Amniotic stem cell (primary cell): ENCODE measurements at places on chromosomes 6 and 20.
A peak's percentile ranks its signal among the peaks of the same experiment; 100 is the strongest.

DNA sequence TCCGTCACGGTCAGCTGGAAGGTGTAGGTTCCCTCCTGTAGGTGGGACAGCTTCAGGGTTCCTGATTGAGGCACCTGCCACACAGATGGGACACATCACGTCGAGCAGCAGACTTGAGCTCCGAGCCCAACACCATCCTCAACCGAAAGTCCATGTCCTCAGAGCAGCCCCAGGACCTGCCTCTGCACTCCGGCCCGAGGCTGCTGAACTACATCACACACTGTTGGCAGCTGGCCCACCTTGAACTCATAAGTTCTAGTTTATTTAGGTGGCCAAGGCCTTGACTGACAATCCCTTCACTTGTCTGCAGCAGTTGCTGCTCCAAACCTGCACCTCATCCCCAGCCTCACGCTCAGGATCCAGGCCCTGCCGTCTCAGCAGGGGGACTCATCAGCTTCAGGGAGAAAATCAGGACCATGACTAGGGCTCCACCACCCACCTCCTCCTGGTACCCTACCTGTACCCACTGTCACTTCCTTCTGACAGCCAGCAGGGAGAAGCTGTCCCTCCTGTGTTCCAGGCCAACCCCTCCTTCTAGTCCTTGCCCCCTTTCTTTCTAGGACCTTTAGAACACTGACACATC lies 21.0 kb downstream of the LRP11 start:
- no peak for DNase-seq

GRCh38 chr6:26516481-26517427 lies 16.7 kb downstream of the BTN1A1 start:
- no peak for DNase-seq

DNA sequence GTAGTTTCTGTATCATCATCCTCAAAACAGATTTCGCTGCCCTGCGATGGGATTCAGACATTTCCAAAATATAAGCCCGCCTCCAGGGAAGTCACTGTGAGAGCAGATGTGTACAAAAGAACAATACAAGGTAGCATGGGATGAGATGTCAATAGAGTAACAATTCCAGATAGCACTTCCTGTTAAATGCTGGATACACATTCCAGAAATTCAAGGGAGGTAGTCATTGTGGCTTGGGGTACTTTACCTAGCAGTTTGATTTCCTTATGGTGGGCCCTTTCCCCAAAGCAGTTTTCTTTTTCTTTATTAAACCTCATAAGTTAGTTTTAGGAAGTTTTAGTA lies 2.5 kb downstream of the RNF217 start:
- DNase-seq: no peak

DNA sequence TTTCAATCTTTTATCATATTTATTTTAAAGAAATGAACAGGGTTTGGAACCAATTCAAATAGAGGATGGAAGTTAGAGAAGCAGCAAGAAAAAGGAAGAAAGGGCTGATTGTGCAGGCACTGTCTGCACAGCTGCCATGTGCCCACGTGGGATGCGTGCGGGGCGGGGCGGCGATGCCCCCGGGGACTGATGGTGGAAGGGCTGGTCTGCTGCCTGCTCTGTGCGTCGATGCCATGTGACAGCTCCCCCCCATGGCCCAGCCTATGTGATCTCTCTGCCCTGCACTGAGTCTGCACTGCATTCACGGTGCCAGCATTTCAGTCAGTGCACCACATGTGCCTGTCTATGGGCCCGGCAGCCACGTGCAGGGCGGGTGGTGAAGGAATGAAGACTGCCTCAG lies 96.4 kb downstream of the IRF4 start:
- no peak for DNase-seq

- DNase-seq: peak; percentile 3
Observed at GRCh38 chr20:10679269-10679668, 5.5 kb upstream of the JAG1 start.

DNA sequence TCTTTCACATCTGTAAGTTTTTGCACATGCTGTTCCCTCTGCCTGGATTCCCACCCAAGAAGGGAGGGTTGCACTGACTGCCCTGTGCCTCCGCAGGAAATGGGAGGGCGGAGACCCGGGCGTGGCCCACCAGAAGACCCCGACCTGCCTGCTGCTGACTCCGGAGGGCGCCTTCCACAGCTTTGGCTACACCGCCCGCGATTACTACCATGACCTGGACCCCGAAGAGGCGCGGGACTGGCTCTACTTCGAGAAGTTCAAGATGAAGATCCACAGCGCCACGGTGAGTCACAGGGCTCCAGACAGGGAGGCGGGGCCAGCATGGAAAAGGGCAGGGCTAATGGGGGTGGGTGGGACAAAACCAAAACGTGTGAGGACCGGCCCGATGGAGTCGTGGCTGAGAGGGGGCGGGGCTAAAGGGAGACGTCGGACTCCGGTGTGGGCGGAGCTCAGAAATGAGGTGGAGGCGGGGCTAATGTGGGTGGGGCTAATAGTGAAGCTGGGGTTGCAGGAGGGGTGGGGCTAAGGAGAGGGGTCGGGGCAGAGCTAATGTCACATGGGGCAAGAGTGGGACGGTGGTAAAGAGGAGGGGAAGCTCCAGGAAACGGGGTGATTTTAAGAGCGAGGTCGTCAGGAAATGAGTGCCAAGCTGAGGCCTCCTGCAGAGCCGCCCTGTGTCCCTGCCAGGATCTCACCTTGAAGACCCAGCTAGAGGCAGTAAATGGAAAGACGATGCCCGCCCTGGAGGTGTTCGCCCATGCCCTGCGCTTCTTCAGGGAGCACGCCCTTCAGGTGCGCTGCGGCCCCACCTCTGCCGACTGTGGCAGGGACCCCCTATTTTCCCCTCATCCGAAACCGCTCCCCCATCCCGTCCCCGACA lies 12.6 kb downstream of the HSPA12B start:
- no peak for DNase-seq

GRCh38 chr6:21305893-21306332 lies 287.6 kb upstream of the SOX4 start:
- DNase-seq: no peak

DNA sequence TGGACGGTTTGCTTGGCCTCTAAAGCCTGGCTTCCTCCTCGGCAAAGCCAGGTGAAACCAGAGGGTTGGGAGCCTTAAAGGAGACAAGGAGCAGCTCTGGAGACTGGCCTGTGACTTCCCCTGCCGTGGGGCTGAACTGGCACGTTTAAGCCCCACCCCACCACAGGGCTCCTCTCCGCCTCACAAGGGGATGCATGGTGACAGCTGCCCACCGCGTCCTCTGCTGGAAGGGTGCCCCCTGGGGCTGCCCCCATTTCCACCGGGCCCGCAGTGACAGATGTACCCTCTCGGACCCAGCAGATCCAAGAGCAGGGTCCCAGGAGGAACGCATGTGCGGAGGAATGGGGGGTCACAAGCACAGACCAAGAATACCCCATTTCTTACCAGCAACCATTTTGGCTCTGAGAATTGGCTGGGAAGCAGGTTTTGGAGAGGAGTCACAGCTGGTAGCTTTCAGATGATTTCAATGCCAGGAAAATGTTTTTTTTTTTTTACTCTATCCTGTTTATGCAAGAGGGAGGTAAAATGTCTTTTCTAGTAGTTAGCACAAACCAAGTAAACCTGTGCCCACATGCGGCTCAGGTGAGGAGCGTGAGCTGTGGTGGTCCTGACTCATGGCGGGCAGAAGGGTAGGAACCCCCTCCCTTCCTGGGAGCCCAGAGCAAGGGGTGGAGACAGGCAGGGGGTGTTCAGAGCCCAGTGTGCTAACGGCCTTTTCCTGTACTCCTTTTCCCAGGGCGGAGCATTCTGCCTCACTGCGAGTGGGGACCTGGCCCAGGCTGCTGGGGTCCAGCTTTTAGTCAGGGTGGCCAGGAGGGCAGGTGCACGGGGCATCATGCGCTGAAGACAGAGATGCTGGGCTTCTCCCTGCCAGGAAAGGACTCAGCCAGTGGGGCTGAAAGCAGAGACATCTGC lies 33.0 kb downstream of the FRMD1 start:
- DNase-seq: no peak
